ENCODE measurements at places on chromosomes 6 and 20.

DNA sequence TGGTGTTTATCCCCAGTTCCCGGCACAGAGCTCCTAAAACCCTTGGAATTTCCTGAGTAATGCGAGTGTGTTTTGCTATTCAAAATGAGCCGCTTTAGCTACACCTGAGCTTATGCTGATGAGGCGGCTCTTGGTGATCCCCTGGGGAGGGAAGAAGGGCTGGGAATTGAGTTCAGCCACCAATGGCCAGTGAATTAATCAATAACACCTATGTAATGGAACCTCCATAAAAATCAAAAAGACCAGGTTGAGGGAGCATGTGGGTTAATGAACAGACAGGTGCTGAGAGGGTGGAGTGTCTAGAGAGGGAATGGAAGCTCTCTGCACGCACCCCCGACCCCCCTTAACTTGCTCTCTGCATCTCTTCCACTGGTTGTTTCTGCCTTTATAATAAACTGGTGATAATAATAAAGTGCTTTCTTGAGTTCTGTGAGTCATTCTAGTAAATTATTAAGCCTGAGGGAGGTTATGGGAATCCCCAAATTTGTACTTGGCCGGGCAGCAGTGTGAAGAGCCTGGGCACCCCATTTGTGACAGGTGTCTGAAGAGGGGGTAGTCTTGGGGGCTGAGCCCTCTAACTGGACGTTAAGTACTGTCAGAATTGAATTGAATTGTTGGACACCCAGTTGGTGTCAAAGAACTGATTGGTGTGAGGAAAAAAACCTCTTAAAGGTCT lies 24.6 kb upstream of the SERPINB1 start:
- no peak for DNase-seq

GRCh38 chr6:114157848-114158247 lies 185.0 kb downstream of the HS3ST5 start:
- DNase-seq, result no peak

- DNase-seq, result no peak
These were observed 3.8 kb downstream of the DEK start for GRCh38 chr6:18260448-18261106.

DNA sequence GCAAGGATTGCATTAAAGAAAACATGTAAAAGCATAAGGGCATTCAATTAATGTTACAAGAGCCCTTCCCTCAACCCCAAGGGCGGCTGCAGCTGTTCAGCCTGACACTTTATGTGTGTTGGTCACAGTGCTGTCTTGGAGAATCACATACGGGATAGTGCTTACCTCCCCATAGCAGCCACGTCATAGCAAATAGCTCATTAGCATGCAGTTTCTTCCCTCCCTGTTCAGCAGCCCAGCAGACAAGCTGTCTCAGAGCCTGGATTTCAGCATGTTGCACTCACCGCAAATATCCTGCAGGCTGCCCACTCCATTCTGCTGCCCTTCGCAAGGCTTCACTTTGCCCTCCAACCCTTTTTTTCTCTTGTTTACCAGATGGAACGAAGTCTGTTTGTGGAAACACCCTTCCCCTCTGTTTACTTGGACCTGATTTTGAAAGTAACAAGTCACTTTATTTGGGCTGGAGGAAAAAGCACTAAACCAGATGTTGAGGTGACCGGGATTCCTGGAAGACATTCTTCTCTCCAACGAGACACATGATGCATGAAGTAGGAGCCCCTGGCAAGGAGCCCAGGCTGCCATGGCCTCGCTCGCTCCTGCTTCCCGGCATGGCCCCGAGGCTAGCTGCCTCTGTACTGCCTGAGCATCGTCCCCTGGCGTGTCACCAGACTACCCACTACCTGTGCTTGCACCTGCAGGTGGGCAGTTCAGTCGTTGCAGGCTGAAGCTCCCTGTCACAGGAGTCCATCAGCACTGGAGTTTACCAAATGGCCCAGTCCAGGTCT lies 151.6 kb upstream of the GMDS start:
- no peak for DNase-seq

DNA sequence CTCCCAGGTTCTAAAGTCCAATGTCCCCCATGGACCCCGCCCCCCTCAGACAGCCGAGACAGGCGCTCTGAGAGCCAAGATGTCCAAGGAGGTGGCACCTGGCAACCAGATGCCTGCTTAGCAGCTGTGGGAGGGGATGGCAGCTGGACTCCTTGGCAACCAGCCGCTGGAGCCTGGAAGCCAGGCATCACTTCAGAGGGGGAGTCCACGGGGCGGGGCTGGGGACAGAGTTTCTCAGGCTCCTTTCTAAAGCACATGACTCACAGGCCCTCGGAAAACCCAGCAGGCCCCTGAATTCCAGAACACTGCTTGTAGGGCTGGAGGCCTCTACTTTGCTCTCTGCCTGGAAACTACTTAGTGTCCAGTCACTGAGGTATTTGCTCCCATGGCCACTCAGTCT lies 51.5 kb downstream of the PREX1 start:
- DNase-seq, result no peak

- no peak for DNase-seq
These were observed 30.8 kb downstream of the TTI1 start for GRCh38 chr20:38002422-38002821.

GRCh38 chr6:136383268-136383937 lies 93.8 kb upstream of the BCLAF1 start:
- no peak for DNase-seq

DNA sequence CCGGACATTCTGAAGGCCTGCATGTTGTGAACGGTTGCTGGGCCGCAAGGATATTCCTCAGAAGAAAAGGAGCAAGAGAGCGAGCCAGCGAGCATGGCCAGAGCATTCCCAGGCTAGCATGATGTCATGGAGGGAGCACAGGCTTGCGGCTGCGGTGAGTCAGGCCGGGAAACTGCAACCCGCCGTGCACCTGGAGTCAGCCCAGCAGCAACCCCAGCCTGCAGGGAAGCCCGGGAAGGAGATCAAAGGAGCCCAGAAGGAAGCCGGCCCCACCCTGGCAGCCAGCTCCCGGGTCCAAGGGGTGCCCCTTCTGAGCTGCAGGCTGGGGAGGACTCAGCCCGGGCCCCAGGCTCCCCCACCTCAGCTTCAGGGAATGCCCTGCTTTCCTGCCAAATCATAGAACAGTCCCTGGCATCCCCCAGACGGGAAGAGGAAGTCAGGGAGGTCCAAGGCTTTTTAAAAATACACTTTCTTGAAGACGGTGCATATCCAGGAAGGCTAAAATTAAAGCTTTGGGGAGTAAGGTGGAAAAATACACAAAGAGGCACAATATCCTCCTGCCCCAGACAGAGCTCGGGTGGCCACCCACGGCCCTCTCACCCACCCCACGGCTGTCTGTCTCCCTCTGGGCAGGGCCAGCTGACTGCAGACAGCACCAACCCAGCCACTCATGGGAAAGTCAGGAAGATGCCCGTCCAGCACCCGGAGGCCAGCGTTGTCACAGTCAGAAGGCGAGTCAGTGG lies 53.7 kb downstream of the BMP7 start:
- no peak for DNase-seq

DNA sequence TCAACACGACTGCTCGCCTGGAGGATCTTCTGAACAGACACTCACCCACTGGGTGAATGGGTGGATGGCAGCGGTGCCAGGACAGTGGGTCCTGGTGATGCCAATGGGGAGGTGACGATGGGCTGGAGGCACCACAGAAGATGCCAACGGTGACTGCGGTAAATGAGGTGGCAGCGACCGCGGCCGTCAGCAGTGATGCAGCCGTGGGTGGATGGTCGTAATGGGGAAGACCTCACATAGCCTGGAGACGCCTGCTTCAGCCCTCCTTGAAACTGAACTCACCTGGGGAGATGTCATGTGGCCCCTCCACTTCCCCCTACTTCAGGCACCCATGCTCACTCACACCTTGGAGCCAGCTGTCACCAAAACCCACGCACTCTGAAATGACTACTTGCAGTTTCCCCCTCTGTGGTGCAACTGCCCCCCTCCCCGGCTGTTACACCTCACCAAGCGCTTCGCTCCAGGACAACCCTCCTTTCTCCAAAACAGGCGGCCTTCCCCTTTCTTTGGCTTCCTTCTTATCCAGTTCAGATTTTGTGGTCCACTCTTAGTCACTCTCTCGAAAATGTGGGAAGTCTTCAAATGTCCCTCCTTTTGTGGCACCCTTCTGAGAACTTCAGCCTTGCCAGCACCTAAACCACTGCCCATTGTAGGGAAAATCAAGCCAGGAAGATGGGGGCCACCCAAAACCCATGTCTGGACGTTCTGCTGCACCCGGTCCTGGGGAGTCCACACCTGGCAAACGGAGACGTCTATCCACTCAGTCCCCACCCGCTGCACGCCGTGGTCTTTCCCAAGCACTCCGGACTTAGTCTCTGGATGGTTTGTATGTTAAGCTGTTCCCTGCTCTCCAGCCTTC lies 10.4 kb upstream of the ABHD16B start:
- DNase-seq, result no peak

GRCh38 chr6:125358898-125359297 lies 57.1 kb upstream of the HDDC2 start:
- no peak for DNase-seq

- DNase-seq, result no peak
These were observed 59.1 kb downstream of the CEP43 start for GRCh38 chr6:167058261-167058660.

- DNase-seq, result no peak
These were observed 13.9 kb upstream of the AARS2 start for GRCh38 chr6:44327096-44327495.

DNA sequence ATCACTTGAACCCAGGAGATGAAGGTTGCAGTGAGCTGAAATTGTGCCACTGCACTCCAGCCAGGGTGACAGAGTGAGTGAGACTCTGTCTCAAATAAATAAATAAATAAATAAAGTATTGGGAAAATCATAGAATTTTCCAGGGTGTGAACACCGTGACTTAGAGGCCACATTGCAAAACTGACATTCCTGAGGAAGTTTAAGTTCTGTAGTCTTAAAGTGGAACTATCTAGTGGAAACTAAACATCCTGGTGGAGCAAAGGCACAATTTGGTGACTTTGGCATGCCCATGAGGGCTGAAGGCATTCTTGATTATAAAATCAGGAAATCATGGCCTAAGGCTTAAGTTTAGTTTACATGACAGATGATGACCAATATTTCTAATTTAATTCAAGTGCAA lies 32.7 kb upstream of the MCM3 start:
- no peak for DNase-seq

DNA sequence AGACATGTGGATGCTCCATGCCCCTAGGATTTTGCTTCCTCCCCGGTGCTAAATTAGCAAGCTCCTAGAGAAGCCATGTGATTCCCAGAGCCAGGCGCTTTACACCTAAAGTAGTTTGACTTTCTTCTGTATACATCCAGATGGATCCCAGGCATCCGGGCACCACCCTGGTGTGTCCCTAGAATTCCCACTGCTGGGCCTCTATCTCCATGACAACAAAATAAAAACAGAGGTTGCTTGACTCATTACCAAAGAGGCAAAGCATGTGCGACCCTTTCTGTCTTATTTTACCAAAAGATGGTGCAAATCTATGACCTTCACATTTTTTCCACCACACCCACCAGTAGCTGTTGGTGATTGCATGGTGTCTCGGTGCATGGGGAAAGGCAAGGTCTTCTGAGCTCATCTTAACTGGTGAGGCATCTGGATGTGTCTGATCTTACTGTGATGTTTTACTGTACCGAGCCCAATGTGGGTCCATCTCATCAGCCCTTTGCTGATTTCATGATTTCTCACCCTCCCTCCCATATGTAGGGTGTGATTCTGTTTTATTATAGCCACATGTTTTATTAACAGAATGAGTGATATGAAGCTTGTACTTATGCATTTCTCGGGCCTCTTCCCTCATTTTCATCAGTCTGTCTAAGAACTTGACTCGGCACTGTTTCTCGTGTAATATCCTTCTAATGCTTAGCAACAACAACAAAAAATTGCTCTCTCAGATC lies 27.4 kb upstream of the VAPB start:
- DNase-seq, result no peak

DNA sequence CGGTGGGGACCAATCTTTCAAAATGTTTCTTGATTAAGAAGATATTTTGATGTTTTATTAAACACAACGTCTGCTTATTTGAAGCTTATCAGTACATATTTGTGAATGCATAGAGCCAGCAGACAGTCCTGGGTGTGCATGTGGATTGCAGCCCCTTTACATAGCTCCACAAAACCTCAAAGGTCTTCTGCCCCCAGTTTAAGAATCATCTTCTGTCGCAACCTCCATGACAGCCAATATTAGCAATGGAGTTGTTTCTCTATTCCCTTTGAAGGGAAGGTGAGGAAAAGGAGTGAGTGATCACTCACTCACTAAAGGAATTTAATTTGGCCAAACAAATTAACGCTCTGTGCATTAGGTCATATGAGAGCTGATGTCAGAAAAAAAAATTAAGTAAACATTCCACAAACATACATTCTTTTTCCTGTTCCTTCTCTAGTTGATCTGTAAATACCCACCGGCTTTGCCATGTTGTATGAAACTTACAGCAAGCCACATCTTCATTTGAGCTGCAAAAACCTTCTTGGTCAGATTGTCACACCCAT lies 152.9 kb downstream of the SIM1 start:
- no peak for DNase-seq

DNA sequence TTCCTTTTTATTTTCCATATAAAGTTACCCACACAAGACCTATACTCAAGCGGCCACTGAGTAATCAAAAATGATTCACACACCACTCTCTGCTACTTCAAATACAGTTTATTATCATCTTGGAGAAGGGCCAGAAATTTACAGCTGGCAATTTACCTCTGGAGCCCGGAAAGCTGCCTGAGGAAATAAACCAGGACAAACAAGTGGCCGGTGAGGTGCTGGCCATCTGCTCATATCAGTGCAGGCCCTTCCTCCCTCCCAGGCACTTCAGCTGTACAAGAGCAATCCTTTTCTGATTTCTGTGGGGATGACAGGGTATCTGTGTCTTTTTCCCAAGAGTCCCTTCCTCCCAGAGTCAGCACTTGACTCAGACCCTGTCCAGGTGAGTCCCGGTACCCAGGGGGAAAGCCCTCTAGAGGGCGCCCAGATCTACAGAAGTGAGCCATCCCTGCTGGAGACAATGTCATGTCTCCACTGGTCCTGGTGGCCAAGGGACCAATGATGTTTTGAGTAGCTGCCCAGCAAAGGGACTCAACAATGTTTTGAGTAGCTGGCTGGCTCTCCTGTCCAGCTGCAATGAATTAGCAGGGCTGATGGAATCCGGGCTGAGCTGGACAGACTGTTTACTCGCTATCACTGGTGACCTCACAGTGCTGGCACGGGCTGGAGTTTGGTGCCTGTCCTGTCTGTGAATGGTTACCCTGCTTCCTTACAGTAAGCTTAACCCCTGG lies 23.6 kb downstream of the LRP11 start:
- no peak for DNase-seq

DNA sequence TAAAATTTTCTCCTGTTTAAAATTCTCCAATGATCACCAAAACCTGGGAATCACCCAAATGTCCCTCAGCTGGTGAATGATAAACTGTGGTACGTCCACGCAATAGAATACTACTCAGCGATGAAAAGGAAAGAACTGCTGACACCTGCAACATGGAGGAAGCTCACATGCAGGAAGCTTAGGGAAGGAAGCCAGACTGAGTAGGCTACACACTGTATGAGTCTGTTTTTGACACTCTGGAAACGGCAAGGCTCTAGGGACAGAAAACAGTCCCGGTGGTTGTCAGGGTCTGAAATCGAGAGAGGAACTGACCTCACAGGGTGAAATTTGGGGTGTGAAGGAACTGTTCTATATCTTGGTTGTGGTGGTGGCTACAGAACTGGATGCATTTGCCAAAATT lies 25.2 kb upstream of the TLDC2 start:
- DNase-seq, result no peak

GRCh38 chr6:37391120-37391519 lies 37.3 kb downstream of the RNF8 start:
- no peak for DNase-seq

All from CMK (cell line).